ENCODE measurements at places on chromosomes 2 and 18.
A peak's percentile ranks its signal among the peaks of the same experiment; 100 is the strongest.

GRCh38 chr18:55927831-55928230 is 339.8 kb upstream of the TCF4 start:
- DNase-seq = no peak

- DNase-seq = no peak
Measured at GRCh38 chr2:217071416-217071815, 211.6 kb upstream of the TNP1 start.

GRCh38 chr2:29215739-29216608 is 100.8 kb downstream of the CLIP4 start:
- no peak for DNase-seq

GRCh38 chr2:227164763-227165291 is 403 bp downstream of the COL4A3 start:
- no peak for DNase-seq

DNA sequence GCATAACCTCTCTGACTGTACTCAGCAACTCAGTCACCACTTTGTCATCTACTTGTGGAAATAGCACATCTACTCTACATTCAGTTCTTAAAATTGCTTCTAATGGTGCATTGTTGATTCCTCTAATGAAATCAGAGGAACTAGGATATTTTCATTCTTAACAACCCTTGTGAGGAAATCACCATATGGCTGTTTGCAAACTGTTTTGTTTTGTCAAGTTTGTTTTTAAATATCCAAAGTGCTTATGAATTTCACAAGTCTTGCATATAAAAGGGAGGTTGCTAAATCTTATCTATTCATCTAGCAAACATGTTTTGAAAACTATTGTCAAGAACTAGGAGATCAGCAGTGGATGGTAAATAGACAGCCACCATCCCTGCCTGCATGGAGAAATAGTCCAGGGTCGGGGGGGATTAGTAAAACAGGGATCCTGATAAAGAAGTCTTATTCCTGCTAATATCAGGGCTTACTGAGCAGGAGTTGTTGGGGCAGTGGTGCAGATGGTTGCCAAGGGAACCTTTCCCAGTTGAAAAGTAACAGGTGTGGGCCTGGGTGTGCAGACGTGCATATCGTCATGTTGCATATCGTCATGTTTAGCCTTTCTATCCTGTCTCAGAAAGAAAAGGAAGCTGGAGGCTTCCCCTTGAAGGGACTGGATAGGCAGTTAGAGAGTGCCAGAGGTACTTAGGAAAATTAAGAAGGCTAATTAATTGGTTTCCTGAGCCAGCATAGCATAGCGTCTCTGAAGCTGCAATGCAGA is 7.5 kb upstream of the MYO3B start:
- DNase-seq = no peak

DNA sequence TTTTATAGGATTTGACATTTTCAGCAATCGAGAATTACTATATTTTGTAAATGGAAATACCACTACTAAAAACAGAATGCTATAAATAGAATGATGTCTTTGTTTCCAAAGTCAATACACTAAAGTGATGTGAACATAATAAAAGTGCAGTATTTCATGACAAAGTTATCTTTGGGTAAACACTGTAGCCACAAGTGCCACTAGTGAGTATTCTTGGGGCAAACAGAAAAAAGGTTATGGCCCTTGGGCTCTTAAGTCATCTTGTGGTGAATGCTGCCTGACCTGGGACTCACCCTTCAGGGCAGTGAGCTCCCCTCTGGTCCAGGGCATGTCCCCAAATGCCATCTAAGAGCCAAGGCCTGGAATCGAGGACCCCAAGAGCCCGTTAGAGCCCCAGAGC is 99.2 kb upstream of the KYNU start:
- no peak for DNase-seq

DNA sequence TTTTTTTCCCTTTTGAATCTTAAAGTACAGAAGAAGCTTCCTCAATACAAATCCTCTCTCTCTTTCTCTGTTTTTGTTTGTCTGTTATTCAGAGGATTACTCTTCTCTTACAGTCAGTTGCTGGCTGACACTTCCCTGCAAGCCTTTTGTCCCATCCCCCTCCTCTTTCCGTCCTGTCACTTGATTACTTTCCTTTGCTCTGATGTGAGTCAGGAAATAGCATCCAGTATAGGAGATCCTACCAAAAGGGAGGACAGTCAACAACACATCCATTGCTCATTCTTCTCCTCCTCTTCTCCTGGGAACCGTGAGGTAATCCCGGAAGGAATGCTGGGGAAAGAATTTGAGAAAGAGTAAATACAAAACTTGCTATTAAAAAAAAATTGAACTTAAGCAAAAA is 79.3 kb upstream of the SCN7A start:
- DNase-seq = no peak

- no peak for DNase-seq
Measured at GRCh38 chr2:233007739-233008138, 5.3 kb downstream of the NGEF start.

DNA sequence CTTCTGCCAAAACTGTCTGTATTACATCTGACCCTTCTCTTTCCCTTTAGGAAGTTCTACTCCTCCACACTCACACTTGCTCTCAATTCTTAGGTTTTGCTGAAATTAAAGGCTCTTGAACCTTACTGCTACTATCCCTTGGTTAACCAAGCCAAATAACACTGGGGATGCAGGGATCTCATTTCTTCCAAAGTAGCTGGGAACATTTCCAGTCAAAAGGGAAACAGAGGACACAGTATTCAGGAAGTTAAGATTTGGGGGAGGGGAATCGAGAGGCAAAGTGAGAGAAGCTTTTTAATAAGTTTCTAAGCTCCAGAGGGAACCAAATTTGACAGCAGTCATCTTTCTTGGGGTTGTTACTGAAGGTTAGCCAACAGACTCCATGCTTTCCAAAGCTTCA is 6.2 kb downstream of the SEPTIN2 start:
- no peak for DNase-seq

GRCh38 chr18:45639408-45639807 is 24.1 kb downstream of the SLC14A2 start:
- no peak for DNase-seq

DNA sequence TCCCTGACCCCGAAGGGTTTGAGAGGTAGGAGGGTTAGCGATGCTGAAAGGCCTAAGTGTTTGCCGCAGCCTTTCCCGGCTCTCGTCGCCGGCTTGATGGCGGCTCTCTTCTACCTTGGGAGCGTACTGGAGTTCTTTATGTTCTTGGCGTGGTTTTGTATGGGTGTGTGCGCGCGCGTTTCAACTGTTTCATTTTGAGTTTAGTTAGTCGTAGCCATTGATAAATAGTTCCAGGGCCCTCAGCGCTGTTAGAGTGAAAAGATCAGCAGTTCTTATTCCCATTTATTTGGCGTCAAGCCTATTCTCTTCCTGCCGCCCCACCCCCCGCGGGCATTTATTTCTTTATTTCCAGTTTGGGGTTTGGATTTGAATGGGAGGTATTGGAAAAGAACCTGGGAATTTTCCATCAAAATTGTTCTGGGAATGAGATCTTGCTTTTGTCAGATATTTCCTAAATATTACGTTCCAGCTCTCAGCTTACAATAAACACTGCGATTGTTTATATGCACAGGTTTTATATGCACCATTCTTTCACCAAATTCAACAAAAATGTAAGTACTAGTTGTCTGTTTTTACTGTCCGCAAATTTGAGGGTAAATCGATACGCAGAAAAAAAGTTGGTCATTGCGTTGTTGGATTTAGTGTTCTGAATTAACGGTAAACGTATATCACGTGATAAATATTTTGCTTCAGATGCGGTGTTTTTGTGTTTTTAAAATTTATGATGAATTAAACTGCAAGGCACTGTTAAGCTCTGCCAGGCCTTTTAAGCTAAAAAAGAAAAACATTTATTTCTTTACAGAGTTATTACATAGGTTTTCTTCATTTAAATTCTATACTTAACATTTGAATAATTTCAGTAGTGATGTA is 954 bp downstream of the CCNT2 start:
- DNase-seq = no peak

GRCh38 chr18:58266291-58266690 is 222.3 kb downstream of the NEDD4L start:
- no peak for DNase-seq

GRCh38 chr2:28209261-28209691 is 183.4 kb upstream of the FOSL2 start:
- DNase-seq = no peak

GRCh38 chr2:229675569-229675968 is 38.8 kb downstream of the DNER start:
- DNase-seq = no peak

GRCh38 chr2:200617156-200618053 is 31.6 kb downstream of the AOX1 start:
- no peak for DNase-seq

GRCh38 chr2:186543561-186544131 is 46.2 kb upstream of the ITGAV start:
- no peak for DNase-seq

DNA sequence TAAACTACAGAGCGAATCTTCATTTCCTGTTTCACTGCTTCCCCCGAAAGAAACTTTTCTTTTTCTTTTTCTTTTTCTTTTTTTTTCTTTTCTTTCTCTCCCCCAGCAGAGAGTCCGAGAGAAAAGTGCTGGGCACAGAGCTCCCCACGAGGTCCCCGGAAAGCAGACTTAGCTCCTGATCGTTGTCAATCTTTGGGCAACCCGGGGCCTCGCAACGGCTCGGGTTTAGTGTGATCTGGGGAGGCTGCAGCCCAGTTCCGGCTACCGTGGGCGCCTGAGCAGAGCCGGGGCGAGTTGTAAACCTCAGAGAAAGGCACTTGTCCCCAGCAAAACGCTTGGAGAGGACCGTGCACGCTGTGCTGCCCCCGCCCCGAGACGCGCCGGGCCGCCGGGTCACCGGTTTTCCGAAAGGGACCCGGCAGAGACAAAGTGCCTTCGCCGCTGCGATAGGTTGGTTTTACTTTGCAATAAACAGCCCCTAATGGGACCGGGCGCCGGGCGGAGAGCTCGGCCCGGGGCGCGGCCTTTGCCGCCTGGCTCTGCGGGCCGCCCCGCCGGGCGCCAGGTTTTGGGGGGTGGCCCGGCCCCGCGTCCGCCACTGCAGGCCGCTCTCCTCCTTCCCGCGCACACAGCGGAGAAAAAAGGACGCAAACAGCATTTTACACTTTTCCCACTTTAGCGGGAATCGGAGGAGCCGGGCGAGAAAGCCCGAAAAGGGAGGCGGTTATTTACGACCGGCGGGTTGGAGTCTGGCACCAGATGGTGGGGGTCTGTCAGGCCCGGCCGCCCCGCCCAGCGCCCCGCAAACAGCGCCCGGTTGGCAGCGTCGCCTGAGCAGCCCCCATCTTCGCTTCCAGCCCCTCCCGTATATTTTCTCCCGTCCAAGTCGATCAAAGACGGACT is 136.0 kb downstream of the INSIG2 start:
- no peak for DNase-seq

DNA sequence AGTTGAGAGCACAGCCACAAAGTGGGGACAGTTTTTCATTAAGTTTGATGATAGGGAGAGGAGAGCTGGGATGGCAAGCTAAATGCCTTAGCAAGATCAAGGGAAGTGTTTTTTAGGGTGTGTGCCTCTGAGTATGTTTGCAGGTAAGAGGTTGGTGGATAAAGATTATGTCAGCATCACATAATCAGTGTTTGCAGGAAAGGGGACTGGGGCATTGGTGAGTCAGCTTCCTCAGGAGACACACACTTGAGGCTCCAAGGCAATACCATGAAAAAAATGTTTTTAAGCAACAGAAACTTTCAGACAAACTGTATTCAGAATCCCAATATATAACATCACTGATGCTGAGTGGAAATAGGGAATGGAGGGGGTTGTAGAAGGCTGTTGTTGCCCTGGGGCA is 25.4 kb upstream of the DTNB start:
- no peak for DNase-seq

GRCh38 chr2:196677404-196677803 is 37.9 kb downstream of the CCDC150 start:
- peak; percentile 27 for DNase-seq

DNA sequence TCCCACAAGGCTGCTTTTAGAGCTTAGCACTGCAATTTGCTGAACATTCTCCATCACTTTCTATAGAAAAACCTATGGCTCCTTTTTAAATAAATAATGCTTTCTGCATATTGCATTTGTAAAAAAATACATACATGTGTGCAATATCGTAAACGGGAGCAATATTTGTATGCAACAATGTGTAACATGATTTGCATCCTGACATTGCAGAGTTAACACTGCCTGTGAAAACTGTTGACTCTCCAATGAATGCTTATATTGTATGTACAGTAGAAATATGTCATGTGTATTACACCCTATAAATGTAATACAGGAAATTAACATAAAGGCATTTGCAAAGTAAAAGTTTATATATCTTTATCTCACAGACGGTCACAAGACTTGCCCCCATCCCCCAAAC is 135.0 kb upstream of the PIEZO2 start:
- no peak for DNase-seq

- DNase-seq = peak; percentile 61
Measured at GRCh38 chr2:177541258-177541991, 148.9 kb downstream of the AGPS start.

DNA sequence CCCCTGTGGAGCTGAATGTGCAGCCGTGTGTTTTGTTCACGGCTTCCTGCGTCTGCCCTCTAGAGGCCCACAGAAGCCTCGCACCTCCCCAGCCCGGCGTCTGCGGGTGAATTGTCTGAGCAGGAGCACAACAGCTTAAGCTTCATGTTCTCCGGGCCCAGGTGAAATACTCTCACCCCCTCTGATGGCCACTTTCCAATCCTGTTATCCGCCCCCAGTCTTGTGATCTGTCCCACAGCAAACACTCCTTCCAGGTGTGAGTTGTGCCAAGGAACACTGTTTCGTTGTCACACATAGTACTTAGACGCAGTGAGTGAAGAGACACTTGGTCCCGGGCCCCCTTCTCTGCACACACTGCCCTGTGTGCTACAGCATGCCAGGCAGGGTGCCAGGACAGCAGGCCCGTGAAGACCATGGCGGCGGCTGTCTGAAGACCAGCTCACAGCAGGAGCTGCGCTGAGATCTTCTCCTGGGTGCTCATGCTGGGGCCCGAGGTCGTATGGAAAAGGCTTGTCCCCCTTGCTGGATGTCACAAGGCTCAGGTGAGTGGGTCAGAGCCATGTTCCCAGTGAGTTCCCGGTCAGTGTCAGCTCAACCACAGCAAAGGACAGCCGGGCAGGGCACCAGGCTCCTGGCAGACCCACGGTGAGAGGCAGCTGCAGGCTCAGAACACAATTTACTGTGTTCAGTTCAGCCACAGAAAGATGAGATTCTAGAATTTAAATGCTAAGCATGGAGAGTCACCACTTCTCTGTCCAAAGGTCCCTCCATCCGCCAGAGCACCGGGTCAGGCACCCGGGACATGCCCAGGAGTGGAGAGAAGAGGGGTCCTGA is 6.8 kb upstream of the PXDN start:
- DNase-seq = peak; percentile 85

DNA sequence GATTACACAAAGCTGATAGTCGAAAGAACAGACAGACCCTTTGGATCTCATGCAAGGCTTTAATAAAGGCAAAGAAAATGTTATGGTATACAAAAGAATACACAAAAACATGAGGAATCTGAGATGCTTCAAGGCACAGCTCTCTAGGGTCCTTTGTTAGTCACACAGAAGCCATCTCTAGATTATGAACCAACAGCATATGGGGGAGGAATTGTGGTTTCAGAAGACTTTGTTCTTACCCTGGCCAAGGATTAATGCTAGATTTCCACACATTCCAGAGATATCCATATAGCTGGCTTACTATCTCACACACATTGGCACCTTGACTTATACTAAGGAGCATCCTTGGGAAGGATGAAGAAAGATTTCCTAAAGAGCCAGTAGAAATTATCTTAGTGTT is 206.1 kb downstream of the GULP1 start:
- DNase-seq = no peak

GRCh38 chr2:82795446-82795845 is 1663.6 kb downstream of the SUCLG1 start:
- DNase-seq = no peak

Data from NCI-H446 (cell line).